HuH-7 (cell line): ENCODE measurements at places on chromosomes 4 and X.

GRCh38 chrX:132426695-132427281, 62.0 kb downstream of the MBNL3 start:
- DNase-seq: no peak

DNA sequence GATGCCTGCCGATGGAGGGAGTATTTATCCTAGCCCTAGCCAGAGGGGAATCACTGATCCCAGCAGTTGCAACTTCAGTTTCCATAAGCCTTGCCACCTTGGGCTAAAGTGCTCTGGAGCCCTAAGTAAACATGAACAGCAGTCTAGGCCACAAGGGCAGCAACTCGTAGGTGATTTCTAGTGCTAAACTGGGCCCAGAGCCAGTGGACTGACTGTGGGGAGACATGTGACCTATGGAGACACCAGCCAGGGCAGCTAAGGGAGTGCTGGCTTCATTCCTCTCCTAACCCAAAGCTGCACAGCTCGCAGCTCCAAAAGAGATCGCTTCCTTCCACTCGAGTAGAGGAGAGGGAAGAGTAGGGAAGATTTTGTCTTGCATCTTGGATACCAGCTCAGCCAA, 120.8 kb upstream of the MAGEA10 start:
- no peak for DNase-seq

- no peak for DNase-seq
Observed at GRCh38 chrX:45843518-45843917, 642.8 kb upstream of the DIPK2B start.

DNA sequence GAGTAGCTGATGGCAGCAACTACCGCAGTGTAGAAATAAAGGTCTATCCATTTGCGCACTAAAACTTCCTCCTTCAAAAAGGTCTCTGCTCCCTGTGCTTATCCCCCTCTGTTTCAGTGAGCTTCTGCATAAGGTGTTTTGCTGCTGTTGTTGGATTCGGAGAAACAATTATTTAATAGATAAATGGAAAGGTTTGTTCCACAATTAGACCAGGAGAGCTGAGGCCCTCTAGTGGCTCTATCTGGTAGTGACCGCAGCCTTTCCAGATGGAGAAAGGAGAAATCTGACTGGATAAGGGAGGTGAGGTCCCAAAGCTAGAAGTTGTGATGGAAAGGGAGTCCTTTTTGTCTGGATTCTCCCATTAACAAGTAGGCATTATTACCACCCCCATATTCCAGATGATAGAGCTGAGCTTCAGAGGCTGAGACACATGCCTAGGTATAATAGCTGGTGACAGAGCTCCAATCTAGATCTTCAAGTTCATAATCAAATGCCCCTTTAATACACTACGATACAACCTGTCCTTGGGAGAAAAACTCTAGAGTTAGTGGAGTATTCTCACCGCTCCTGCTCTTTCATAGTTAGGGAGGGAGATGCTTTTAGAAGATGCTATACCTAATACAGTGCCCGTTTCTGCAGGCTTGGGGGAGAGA, 5.1 kb upstream of the GABRQ start:
- peak; percentile 9 for DNase-seq

GRCh38 chr4:105196523-105197145, 50.0 kb downstream of the TET2 start:
- DNase-seq: no peak

- DNase-seq: no peak
Observed at GRCh38 chr4:102705391-102705935, 55.3 kb downstream of the MANBA start.

GRCh38 chr4:86380181-86380724, 20.4 kb upstream of the MAPK10 start:
- peak; percentile 50 for DNase-seq

GRCh38 chrX:13047759-13048158, 3.3 kb upstream of the FAM9C start:
- no peak for DNase-seq

GRCh38 chr4:7539659-7540058, 104.9 kb upstream of the PSAPL1 start:
- peak; percentile 53 for DNase-seq

DNA sequence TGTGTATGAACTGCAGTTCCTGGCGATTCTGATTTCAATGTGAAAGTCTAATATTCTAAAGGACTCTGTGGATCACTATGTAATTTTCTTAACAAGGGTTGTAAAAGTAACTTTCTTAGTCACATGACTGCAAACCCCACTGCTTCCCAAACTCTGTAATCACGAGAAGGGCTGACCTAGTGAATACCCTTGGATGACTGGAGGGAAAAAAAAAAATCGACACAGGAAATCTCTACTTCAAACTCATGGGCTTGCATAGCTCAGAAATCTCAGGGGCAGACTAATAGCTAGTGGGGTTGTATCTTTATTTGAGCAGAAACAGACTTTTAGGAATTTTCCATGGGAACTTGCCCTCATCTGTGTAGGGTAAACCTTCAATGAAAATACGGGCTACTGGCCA, 4.8 kb upstream of the MXRA5 start:
- DNase-seq: no peak

- peak; percentile 43 for DNase-seq
Observed at GRCh38 chr4:140497747-140498636, at the start of gene MGAT4D. MGAT4D (minus strand) TSS chr4:140498293; CDS start chr4:140498222, 71 bp downstream.

DNA sequence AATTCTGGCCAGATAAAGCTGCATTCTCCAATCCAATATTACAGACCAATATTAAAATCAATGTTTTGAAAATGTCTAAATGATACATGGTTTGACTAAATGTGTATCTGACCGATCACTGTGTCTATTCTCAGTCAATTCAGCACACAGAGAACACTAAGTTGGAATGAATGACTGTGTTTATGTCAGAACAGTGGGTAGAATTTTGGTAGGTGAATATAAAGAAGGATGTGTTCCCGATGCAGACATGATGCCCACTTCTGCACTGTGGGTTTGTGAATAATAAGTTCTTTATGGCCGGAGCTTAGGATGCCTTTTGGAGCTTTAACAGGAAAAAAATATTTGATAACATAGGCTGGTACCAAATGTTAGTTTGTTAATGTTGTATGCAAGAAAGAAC, 113.2 kb upstream of the GIMD1 start:
- DNase-seq: no peak

GRCh38 chr4:4539481-4539880, 2.4 kb downstream of the STX18 start:
- DNase-seq: no peak

DNA sequence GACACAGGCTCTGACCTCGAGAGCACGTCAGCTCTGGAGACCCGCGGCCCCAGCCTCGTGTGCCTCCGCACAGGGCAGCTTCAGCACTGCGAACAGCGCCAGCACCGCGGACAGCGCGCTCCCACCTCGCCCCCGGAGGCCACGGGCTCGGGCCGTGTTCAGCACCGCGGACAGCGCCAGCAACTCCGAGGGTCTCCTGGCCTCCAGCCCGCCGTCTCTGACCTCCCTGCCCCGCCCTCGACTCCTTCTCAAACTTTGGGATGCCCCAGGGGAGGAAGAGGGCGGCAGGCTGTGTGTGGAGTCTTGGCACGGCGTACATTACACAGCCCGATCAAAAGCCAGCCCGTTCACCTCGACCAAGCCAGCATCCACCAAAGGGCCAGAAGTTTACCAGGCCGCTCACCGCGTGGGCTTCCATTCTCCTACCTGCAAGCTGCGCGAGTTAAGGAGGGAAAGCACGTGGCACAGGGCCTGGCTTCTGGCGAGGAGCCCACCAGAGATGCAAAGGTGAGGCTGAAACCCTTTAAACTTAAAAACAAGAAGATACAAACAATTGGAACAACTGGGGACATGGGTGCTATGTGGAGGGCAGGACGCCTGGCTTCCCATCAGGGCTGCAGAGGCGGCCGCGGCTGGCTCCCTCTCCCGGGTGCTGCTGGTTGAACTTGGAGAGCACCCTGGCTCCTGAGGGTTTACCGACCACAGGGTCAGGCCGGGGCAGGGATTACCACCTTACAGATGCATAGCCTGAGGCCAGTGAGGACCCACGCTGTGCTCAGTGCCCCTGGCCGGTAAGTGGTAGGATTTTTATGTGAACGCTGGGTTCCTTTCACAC, 4.5 kb upstream of the NKX1-1 start:
- peak; percentile 86 for DNase-seq

- no peak for DNase-seq
Observed at GRCh38 chrX:133333154-133333750, 82.0 kb downstream of the GPC4 start.

GRCh38 chr4:78056265-78057129, 626 bp upstream of the FRAS1 start:
- peak; percentile 71 for DNase-seq

- DNase-seq: no peak
Observed at GRCh38 chr4:90148574-90149148, 21.5 kb downstream of the CCSER1 start.

- no peak for DNase-seq
Observed at GRCh38 chrX:19795307-19795706, 92.1 kb downstream of the SH3KBP1 start.

DNA sequence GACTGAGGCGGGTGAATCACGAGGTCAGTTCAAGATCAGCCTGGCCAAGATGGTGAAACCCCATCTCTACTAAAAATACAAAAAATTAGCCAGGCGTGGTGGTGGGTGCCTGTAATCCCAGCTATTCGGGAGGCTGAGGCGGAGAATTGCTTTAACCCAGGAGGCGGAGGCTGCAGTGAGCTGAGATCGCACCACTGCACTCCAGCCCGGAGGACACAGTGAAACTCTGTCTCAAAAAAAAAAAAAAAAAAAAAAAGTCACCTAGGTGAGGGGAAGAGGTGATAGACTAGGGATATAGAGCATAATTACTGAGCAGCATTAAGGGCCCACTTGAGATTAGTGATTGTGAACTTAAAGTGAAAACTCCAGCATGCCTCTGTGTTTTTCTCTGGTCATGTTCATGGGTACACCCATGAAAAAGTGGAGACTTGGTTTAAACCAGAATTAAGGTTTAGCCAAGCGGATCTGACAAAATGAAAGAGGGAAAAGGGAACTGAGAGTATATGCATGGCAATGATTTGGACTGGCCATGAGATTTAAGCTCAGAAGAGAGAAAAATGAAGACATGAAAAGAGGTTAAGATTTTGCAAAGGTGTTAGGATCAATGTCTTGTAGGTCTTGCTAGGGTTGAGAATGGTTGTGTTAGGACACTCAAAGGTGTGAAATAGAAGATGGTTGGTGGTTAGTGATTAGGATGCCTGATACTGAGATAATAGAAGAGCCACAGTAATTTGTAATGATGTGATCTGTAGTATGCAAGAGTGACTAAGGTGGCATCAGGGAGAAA, 105.0 kb downstream of the RAB28 start:
- no peak for DNase-seq

GRCh38 chrX:132394591-132394990, 94.2 kb downstream of the MBNL3 start:
- DNase-seq: no peak

- DNase-seq: no peak
Observed at GRCh38 chr4:138671106-138671505, 344.5 kb upstream of the NOCT start.
